ENCODE measurements at places on chromosomes 16 and 17.

DNA sequence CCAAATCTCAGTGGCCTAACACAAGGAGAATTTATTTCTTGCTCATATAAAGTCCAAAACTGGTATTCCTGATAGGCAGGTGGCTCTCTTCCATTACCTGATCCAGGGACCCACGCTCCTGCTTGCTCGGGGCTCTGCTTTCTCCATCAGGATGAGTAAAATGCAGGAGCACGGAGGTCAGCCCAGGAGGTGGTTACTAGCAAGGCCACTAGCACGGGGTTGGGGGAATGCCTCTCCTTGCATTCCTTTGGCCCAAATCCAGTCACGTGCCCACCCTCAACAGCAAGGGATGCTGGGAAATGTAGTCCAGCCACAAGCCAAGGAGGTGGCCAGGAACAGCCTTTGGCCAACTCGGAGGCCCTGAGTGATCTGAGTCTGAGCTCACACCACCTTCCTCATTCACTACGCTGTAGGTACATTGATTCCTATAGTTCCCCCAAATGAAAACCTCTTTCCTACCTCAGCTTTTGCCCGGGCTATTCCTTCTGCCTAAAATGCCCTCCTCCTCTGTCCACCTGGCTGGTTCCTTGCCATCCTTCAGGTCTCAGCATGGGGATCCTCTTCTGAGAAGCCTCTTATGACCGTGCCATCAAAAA, 38.3 kb upstream of the HAPSTR1 start:
- no peak for DNase-seq

DNA sequence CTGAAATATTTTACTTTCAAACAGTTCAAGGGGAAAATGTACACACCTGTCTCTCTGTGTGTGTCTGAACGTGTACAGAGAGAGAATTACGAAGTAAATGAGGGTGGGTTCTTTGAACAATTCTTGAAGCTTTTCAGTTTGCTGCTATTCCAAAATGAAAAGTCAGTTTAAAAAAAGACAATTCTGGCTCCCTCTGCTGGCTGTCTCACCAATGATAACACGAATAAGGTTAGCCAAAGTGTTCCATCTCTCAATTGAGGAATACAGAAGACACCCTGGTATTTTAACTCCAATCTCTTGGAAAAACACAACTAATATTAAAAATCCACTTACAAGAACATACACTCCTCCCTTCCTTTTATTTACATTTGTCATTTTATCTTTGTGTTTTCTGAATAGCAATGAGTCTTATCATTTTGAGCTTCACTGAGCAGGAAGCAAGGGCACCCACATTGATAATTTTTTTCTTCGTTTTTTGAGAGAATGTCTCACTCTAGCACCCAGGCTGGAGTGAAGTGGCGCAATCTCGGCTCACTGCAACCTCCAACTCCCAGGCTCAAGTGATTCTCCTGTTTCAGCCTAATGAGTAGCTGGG, 20.5 kb downstream of the EFTUD2 start:
- no peak for DNase-seq

DNA sequence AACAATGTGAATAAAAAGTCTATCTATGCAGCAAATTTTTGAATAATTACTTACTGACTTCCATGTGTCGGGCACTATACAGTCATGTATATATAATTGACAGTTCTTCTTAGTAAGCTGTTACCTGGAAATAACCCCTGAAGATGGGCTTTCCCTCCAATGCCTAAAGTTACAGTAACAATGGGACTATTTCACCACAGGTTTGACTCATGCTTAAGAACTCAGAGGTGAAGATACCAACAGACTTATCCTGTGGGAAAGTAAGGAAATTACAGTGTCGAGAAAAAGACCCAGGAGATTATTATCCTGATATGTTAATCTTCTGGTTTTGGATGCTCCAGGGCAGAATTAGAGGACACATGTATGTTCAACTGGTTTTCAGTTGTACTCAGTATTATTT, 601.5 kb upstream of the SOX9 start:
- no peak for DNase-seq

- DNase-seq, result no peak
Observed at GRCh38 chr16:69793526-69793925, 31.4 kb downstream of the WWP2 start.

DNA sequence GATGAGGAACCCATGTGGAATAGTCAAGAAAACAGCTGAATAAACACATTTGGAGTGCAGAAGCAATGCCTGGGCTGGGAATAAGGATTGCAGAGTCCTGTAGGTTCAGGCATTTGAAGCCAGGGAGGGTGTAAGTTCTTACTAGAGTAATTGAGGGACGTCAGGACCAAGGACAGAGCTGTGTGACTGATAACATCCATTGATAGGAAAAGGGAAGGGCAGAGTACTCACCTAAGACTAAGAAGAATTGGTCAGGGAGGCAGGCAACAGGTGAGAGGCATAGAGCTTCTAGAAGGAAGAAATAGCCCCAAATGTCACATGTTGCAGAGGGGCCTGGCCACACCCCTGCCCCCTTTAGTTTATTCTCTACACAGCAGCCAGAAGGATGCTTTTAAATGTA, 79.8 kb upstream of the TMEM132E start:
- DNase-seq, result no peak

DNA sequence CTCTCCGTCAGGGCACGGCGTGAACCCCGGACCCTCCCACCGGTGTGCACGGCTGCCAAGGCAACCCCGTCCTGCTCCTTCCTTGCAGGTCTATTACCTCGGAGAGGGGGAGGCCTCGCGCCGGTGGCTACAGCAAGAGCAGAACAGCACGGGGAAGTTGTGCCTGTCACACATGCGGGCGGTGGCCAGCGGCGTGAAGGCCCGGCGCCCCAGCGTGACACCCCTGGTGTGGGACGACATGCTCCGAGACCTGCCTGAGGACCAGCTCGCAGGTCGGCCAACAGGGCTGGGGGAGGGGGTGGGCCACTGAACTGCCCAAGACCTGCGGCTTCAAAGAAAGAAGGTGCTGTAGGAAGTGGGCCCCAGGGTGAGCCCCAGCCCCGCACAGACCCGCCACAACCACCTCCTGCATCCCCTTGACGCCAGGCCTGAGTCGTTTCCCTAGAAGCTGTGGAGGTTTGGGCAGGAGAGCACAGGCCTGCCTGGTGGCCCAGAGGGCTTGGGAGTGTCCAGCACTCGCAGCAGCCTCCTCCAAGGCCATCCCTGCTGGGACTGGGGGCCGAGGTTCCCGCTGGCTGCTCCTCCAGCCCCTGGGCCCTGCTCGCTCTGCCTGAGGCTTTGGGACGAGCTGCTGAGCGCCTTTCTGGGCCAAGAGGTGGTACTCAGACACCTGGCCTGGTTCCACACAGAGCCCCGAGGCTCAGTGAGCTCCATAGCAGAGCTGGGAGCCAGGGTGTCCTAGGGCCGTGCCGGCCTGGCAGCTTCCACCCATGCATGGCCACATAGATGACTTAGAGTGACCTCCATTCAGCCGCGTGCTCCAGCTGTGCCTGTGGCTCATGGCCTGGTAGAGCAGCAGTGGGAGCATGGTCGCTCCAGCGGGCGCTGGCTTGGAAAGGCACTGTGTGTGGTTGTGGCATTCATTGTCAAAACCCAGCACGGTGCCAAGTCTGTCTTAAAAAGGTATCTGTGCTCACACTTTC, 14.7 kb downstream of the CYBC1 start:
- DNase-seq, result no peak

Measured in HS-27A (cell line).